ENCODE measurements at places on chromosomes 7 and 10.

- peak; percentile 41 for DNase-seq
Observed at GRCh38 chr7:96591900-96592676, 117.6 kb downstream of the SEM1 start.

DNA sequence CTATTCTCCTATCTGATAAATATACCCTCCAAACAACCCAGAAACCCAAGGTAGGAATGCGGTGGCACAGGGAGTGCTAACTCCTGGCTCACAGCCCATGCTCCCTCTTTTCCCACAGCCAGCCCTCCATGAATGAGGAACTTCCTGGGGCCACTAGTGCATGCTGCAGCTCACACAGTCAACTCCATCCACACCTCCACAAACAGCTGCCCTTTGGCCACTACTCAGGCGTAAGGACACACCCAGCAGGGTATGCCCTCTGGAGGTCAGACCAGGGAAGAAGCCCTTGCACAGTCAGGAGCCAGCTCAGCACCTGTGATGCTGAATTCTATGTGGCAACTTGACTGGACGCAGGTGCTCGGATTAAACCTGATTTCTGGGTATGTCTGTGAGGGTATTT, 85.2 kb upstream of the PIK3CG start:
- DNase-seq = peak; percentile 45

- DNase-seq = peak; percentile 80
Observed at GRCh38 chr7:158362912-158363905, 224.4 kb downstream of the PTPRN2 start.

DNA sequence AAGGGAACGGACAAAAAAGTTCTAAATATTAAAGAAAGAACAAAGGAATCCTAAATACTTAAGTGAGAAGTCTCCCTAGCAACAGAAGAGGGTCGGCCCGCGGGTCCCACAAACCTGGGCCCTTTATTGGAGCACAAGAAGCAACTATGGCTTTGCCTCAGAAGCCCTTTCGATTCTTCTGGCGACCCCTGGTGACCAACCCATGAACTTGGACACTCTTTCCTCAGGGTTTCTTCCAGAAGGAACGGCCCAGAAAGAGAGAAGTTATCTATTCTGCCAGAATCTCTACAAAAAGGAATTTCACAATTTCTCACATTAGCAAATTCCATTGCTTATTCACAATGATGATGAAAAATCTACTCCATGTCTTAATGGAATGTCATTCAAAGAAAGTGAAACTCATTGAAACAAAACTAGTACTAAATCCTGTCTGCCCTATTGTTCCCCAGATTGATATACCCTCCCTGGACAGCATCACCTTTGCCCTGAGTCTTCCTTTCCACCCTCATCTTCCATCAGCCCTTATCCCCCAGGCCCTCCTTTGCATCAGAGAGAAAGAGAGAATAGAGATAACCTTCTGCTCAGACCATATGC, 43.7 kb downstream of the CPVL start:
- DNase-seq = peak; percentile 69

- peak; percentile 64 for DNase-seq
Observed at GRCh38 chr10:120221873-120222485, 235.0 kb upstream of the PLPP4 start.

DNA sequence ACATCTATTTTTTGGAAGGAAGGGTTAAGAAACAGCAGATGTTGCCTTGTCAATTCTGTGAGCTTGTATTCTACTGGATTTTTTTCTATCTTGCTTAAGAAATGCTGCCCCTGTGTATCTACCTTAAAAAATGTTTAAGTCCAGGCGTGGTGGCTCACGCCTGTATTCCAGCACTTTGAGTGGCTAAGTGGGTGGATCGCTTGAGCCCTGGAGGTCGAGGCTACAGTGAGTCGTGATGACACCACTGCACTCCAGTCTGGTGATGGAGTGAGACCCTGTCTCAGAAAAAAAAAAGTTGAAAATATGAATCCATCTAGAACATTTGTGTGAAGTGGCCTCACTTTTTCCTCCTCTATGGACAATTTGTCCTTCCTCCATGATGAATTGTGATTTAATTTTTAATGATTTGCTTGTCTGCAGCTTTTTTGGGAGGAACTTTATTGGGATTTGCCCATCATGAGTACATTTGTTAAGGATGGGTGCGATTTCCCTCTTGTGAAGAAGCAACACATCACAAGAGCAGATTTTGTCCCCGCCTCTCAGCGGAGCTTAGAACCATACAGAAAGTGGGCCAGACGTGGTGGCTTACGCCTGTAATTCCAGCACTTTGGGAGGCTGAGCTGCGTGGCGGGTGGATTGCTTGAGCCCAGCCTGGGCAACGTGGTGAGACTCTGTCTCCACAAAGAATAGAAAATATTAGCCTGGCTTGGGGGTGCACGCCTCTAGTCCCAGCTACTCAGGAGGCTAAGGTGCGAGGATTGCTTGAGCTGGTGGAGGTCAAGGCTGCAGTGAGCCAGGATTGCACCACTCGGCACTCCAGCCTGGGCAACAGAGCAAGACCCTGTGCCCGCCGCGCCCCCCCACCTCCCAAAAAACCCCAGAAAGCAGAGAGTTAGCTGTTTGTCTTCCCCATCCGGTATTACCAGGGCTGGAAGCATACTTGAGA, 57.7 kb downstream of the DNAJB6 start:
- DNase-seq = no peak

DNA sequence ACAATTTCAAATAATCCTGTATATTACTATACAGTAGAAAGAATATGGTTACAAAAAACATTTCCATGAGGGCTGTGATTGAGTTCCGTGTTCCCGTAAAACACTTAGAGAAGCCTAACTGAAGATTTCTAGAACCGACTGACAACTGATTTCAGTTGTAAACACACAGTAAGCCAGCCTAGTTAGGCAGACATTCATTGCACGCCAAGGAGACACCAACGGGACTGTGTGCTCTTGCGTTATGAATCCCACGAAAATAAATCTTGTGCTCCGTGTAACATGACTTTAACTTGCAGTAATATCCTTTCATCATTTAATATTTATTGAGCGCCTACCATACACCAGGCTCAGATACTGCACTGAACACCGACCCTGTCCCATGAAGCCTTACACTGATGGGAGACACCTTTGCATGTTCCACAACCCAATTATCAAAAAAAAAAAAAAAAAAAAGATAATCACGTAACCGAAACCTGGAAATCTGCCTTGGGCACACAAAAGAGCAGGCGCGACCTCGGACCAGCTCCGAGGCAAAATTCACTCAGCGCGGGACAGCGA, 420 bp upstream of the KLHL7 start:
- no peak for DNase-seq

DNA sequence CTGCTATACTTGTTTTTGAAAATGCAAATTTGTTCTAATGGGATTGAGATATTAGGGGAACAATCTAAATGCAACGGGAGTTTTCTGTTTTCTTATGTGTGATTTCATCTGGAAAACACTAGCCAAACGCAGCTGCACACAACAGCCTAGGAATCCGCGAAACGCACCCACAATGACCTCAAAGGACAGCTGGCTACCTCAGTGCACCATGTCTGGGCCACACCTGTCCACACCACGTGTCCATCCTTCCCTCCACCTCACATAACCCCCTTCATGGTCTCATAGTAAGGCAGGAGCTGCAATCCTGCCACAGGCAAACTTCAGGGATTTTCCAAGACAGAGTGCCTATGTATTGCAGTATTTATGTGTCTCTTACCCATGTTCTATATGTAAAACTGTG, 382.5 kb upstream of the PRKCQ start:
- no peak for DNase-seq

DNA sequence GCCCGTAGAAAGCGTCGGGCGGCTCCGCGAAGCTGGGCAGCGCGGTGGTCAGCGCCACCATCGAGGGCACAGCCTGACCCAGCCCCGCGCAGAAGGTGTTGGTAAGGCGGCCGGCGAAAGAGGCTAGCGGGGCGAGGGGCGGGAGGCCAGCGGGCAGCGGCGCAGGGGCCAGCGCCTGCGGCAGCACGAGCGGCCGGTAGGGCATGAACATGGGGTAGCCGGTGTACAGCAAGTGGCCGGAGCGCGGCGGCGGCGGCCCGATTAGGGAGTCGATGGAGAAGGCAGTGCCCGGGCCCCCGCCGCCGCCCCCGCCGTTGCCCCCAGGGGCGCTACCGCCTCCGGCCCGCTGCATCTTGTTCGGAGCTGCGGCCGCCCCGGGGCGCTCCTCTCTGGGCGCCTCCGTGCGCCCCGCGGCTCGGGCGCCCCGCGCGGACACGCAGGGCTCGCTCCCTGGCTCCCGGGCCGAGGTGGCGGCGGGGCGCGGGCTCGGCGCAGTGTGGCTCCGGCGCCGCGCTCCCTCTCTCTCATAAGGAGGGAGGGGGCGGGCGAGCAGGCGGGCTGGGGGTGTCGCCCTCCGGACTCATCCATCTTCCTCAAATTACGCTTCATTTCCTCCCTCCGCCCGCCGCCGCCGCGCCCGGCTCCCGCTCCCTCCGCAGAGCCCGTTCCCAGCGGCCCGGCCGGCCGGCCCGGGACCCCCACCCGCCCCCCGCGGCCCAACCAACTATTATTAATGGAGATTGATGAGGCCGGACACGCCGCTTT, at the start of gene GBX1:
GBX1 (minus strand) TSS at position 498 of the 765 bp plus-strand sequence; CDS start at position 352, 146 bp downstream.
- DNase-seq = peak; percentile 75

GRCh38 chr10:127534074-127534473, 15.0 kb upstream of the NPS start:
- no peak for DNase-seq

GRCh38 chr10:130012129-130012528, 48.1 kb upstream of the EBF3 start:
- no peak for DNase-seq

- DNase-seq = no peak
Observed at GRCh38 chr10:43849551-43849950, 200.9 kb upstream of the ZNF32 start.

GRCh38 chr10:98332623-98333269, 64.8 kb upstream of the LOXL4 start:
- no peak for DNase-seq

- DNase-seq = no peak
Observed at GRCh38 chr7:45688382-45688781, 114.2 kb downstream of the ADCY1 start.

- DNase-seq = no peak
Observed at GRCh38 chr10:132645247-132645530, 107.6 kb downstream of the INPP5A start.

GRCh38 chr10:69814251-69814650, 12.5 kb downstream of the COL13A1 start:
- no peak for DNase-seq

DNA sequence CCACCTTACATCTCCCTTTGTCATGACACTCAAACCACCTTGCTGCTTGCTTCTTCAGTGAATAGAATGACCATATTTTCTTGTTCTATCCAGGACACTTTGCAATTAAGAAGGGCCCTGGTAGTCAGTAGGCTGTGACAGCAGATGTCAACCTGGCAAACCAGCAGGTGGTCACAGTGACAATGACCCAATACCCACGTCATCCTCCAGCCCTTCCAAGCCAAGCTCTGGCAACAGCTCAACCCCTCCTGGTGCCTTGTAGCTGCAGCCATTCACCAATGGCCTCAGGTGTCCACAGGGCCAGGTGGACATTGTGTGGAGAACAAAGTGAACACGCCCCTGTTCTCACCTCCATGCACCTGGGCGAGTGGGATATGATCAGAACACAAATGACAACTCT, 87.6 kb upstream of the MACROH2A2 start:
- no peak for DNase-seq

GRCh38 chr10:11303361-11304170, 285.9 kb downstream of the CELF2 start:
- DNase-seq = no peak

- no peak for DNase-seq
Observed at GRCh38 chr10:606762-607544, 82.5 kb downstream of the DIP2C start.

- no peak for DNase-seq
Observed at GRCh38 chr7:94748376-94748775, 92.4 kb upstream of the SGCE start.

DNA sequence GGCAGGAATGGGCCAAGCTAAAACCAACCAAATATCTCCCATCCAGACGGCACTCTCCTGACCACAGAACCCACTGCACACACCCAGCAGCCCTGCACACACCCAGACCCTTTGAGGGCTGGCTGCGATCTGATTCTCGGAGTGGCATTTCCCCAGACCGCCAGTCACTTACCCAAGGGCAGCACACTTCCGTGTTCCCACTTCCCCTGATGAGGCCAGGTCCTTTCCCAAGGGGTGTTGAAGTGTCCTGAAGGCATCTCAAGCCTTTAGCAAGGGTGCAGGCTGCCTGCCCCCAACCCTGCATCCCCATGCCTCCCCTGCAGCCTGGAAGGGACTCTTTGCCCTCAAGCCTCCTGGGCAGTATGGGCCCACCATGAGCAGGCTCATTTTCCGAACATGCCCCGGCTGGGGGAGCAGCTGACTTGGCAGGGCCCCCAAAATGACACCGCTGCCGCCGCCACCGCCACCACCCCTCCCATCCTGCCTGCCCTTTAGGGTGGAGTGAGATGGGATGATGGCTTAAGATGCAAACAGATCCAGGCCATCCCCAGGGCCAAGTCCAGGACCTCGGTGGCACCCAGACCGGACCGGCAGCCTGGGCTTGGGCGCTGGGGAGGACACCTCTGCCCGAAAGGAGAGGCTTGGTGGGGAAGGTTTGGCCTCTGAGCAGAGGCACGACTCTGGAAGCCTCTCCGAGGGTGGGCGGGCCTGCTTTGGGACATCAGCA, 159.8 kb downstream of the NRF1 start:
- no peak for DNase-seq

- DNase-seq = peak; percentile 24
Observed at GRCh38 chr7:108236681-108237415, 106.7 kb upstream of the LAMB4 start.

DNA sequence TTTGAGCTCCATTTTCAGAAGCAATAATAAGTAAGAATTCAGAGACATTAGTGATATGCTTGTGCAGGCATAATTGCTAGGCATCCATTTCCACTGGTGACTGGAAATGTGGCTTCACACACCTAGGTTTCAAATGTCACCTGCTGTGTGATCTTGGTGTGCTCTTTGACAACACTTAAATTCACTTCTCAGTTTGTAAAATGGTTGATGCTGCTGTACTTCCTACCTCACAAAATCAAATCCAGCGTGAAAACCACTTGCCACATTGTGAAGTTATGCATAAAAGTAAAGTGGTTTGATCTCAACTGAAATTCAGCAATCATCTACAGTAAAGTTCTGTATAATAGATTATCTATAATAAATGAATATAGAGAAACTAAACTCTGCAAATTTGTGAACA, 82.4 kb downstream of the APBB1IP start:
- no peak for DNase-seq

- DNase-seq = no peak
Observed at GRCh38 chr7:135150072-135150782, 2.4 kb downstream of the TMEM140 start.

Data from neural progenitor cell (in vitro differentiated cells).